ENCODE measurements at places on chromosomes 3 and 15.
A peak's percentile ranks its signal among the peaks of the same experiment; 100 is the strongest.

- no peak for ATAC-seq
Observed at GRCh38 chr3:174442302-174442682, 416.8 kb upstream of the NAALADL2 start.

GRCh38 chr3:154496978-154497377 lies 67.0 kb upstream of the GPR149 start:
- ATAC-seq: no peak

- ATAC-seq: no peak
Observed at GRCh38 chr3:47162697-47163168, 1.2 kb downstream of the SETD2 start.

GRCh38 chr3:69385723-69386555 lies at the start of gene FRMD4B:
TSS of gene FRMD4B (minus strand) at chr3:69386088. CDS start at chr3:69385989, 99 bp downstream.
- ATAC-seq: peak; percentile 43

DNA sequence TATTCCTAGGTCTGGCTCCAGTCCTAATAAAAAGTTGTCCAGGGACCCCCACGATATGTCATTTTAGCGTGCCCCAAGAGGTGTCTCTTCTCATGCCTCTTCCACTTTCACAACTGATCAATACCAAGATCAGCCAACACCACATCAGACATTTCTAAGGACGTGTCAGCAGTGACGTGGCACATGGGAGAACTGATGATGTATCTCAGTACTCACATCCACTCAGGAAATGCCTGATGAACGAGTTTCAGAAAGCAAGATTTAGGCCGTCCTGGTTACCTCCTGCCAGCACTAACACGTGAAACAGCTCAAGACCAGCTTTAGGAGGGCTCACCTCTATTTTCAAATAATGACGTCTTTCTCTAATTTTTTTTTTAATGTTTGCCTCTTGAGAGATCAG lies 19.6 kb downstream of the VGLL4 start:
- ATAC-seq: no peak

DNA sequence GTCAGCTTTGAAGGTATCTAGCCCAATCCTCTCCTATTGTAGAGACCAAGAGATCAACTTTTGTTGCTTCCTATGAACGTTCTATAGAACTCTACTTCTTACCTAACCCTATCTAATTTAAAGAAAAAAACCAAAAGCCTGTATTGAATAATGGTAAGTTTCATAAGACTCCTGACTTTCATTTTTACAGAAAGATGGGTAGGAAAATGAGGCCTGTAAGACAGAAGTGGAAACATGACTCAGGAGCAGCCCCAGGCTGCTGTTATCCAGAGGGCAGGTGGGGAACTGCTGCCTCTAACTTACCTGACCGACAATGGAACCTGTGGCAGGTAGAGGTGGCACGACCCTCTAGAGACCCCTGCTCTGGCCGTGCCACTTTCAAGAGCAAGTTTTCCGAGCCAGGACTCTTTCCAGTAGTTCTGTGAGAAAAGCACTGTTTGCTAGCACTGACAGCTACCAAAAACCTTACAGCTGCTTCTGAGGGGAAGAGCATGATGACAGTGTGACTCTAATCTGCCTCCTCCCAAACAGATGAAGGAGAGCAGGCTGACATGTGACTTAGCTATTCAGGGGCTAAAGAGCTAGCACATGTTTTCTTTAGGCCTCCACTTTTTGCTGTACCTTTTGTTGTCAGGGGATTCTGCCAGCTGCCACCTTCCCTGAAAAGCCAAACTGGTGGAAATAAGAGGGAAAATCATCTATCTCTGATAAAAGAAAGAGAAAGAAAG lies 17.5 kb downstream of the POPDC2 start:
- no peak for ATAC-seq

- ATAC-seq: no peak
Observed at GRCh38 chr3:72750405-72750965, 97.8 kb downstream of the SHQ1 start.
